ENCODE measurements at places on chromosomes 2 and 18.
A peak's percentile ranks its signal among the peaks of the same experiment; 100 is the strongest.

DNA sequence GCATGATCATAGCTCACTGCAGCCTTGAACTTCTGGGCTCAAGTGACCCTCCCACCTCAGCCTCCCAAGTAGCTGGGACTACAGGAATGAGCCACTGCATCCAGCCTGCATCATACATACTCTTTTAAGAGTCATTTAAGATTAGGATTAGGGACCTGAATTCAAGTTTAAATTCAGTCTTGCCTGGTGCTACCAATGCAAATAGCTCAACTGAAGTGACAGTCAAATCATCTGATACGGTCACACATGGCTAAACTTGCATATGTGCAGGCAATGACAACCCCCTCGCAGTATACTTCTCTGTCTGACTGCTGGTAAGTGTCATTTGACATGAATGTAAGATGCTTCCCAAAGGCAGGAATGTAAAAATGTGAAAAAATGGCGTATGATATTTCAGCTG, 31.8 kb upstream of the TMEM131 start:
- DNase-seq: no peak

- DNase-seq: no peak
These were observed 195.4 kb upstream of the CWC22 start for GRCh38 chr2:180202467-180202951.

DNA sequence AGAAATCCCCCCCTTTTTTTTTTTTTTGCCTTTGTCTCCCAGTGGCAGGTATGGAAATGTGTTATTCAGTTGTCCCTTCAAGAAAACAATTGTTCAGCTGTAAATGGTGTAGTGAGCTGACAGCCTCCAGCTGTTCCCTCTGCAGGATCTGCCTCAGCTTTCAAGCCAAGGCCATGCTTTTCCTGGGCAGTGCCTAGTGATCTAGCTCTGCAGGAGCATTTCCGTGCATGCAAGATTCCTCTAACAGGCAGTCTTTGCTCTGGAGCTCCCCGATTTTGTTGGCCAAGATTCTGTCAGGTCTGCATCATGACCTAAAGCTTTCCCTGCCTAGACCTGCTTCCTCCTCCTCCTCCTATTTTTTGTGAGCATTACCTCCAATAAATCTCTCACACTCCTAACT, 300.7 kb upstream of the UBE2E3 start:
- no peak for DNase-seq

GRCh38 chr2:239302083-239302807, 98.6 kb downstream of the HDAC4 start:
- no peak for DNase-seq

DNA sequence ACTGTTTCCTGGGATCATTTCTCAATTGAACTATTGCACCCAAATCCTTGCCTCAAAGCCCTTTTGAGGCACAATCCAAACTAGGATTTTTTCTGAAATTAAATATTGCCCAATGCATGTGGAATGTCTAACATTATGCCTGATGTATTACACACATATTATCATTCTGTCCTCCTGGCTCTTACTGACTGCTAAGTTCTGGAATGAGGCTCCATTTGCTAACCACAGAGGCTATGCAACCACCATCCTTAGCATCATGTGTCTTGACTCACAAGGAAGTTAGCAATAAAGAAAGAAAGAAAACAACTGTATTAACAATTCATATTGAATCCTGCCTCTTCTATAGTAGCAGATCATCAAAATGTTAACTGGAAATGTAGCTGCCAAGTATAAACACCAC, 1142.7 kb downstream of the CNTNAP5 start:
- DNase-seq: no peak

DNA sequence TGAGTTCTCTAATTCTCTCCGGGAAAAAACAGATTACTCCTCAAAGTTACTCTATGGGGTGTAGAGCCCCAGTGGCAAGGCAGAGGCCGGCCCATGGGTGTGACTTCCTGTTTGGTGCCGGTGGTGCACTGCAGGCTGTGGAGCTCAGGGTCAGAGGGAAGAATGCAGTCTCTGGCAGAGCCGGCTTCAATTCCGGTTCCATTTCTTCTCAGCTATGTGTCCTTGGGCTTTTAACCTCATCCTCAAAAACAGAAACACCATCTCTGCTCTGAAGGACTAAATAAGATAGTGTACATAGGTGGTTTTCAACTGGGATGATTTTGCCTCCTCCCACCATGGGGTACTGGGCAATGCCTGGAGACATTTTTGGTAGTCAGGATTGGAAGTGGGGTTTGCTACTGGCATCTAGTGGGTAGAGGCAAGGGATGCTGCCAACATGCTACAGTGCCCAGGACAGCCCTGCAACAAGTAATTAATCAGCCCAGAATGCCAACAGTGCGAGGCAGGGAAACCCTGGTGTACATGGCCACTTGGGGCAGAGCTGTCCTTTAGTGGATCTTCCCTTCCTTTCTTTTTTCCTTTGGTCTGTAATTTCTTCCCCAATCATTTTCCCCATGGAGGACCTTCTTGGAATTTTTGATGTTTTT, 81.2 kb downstream of the INSIG2 start:
- DNase-seq: peak; percentile 66

DNA sequence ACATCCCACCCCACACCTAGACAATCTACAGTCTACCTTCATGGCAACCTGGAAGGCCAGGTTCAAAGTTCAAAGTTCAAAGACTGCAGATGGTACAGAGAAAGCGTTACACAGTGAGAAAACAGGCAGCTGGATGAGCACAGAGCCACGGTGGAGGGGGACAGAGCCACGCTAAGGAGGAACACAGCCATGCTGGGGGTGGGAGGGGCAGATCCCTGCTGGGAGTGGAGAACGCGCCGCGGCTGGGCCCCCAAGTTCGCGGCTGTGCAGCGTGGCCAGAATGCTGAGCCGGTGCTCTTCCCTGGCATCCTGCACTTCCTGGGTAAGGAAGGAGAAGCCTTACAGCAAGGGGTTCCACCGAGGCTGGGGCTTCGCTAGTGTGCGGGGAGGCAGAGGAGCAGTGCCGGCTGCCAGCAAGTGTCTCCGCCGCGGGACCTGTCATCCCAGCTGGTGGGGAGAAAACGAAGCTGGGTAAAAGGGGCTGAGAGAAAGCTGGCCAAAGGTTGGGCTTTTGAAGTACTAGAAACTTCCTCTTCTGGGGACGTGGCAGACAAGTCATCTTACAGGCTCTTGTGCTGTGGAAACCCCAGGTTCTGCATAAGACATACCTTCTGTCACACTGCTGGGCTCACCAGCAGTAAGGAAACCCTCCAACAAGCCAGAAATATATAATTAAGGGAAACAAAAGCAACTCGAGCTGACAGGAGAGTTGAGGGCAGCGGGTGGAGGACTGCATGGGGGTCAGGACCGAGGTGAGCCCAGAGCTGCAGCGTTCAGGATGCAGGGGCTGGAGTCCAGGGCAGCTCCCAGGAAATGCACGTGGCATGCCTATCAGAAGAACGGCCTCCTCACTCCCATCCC, 115.5 kb downstream of the HDAC4 start:
- peak; percentile 71 for DNase-seq
